ENCODE measurements at places on chromosomes 4 and X.

GRCh38 chrX:41490446-41490845 is 43.3 kb downstream of the NYX start:
- DNase-seq = no peak

- no peak for DNase-seq
These were observed 6.2 kb upstream of the RTL3 start for GRCh38 chrX:78665342-78665741.

- DNase-seq = no peak
These were observed 97.1 kb downstream of the IQCM start for GRCh38 chr4:149718500-149718899.

GRCh38 chr4:56627375-56627774 is 53.7 kb downstream of the HOPX start:
- no peak for DNase-seq

GRCh38 chrX:96407501-96407900 is 277.1 kb upstream of the DIAPH2 start:
- DNase-seq = no peak

- peak; percentile 15 for DNase-seq
These were observed 18.0 kb downstream of the FAM9A start for GRCh38 chrX:8783097-8783713.

- no peak for DNase-seq
These were observed 13.0 kb downstream of the PPP1R3F start for GRCh38 chrX:49282647-49283011.

- no peak for DNase-seq
These were observed 43.3 kb upstream of the MAGEA8 start for GRCh38 chrX:149837639-149838038.

DNA sequence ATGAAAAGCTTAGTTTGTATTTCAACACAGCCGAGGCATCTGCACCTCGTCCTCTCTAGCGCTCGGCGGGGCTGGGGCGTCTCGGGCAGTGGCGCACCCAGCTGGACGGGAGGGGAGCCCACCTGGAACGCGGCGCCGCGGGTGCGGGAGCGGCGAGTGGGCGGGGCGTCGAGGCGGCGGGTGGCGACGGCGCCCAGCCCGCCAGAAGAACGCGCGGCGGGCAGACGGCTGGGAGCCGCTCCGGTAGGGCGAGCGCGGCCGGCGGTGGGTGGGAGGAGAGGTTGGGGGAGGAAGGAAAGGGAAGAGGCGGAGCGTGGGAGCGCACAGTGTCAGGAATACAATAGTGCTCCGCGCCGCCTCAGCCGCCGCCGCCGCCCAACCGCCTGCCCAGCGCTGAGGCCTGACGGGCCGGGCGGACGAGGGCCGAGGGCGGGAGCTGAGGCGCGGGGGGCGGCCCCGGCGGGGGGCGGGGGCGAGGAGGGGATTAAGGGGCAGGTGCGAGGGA is at the start of gene JADE3:
TSS of gene JADE3 (plus strand) at position 324 of the 505 bp plus-strand sequence. CDS start 72,474 bp downstream, outside the sequence.
- DNase-seq = peak; percentile 8

DNA sequence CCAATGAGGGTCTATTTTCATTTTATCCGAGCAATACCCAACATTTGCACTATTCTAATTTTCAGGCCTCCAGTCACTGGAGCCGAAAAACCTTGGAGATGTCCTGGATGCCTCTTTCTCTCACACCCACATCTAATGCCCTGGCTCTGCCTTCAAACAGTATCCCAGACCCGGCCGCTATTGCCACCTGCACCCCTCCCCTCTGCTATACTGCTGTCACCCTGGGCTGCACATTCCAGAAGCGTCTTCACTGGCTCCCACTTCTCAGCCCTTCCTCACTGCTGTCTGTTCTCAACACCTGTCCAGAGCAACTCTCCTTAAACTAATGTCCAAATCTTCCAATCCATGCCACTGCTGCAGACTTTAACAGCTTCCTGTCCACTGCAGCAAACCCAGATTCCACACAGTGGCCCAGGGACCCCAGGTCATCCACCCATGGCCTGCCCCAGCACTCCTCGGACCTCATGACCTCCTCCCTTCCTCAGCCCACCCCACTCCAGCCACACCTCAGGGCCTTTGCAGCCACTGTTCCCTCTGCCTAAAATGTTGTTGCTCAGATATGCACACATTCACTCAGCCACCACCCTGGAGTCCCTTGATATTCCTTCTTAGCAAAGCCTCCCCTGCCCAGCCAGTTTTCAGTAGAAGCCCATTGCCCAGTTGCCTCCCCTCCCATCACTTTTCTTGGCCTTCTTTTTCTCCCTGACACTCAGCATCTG is 30.5 kb upstream of the PPP2R2C start:
- no peak for DNase-seq

Data from stimulated activated CD4-positive, alpha-beta T cell treated with anti-CD3 and anti-CD28 coated beads, Interleukin-12 subunit alpha, Interleukin-12 subunit beta, amount 100 ng/mL, for 24 hours (primary cell).